ENCODE measurements at places on chromosomes 16 and 17. TPM values are rescaled to one million over a fixed set of nuclear protein-coding genes. Genes with fewer than 3 reads are reported as not detected.

- DNase-seq: no peak
- H3K36me3 ChIP-seq: no peaks in the 10 kb centered on the region
- no peak overlapping the region for H3K27ac ChIP-seq
- no peaks in the 10 kb centered on the region for H3K4me1 ChIP-seq
- H3K27me3 ChIP-seq: no peaks in the 10 kb centered on the region
These were observed 132.5 kb downstream of the AATF start for GRCh38 chr17:37081287-37081686.

DNA sequence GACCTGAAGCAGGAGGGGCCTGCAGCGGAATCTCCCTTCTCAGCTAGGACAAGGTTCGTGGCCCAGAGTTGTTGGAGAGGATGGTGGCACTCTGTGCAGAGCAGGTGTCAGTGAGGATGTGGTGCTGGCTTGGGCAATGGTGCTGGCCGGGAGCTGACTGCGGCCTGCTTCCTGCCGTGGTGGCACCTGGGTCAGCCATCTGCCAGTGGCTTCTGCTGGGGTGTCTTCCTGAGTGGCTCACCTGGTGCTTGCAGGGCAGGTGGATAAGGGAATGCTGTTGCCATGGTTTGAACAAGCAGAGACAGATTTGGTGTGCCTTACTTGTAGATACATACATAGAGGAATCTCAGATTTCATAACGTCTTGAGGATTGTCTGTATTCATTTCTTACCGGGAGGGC, 69.6 kb downstream of the SEC14L1 start:
- no peaks in the 10 kb centered on the region for H3K27me3 ChIP-seq
- H3K36me3 ChIP-seq: peaks cover 26% of the 10 kb centered on the region
- DNase-seq: no peak
- no peaks in the 10 kb centered on the region for H3K4me1 ChIP-seq
- no peak overlapping the region for H3K4me3 ChIP-seq

GRCh38 chr17:77691216-77692085, 267.1 kb upstream of the TNRC6C start:
- no peak overlapping the region for H3K4me3 ChIP-seq
- H3K27me3 ChIP-seq: no peaks in the 10 kb centered on the region
- H3K4me1 ChIP-seq: no peaks in the 10 kb centered on the region
- H3K36me3 ChIP-seq: no peaks in the 10 kb centered on the region
- no peak for DNase-seq
- H3K27ac ChIP-seq: no peak overlapping the region

DNA sequence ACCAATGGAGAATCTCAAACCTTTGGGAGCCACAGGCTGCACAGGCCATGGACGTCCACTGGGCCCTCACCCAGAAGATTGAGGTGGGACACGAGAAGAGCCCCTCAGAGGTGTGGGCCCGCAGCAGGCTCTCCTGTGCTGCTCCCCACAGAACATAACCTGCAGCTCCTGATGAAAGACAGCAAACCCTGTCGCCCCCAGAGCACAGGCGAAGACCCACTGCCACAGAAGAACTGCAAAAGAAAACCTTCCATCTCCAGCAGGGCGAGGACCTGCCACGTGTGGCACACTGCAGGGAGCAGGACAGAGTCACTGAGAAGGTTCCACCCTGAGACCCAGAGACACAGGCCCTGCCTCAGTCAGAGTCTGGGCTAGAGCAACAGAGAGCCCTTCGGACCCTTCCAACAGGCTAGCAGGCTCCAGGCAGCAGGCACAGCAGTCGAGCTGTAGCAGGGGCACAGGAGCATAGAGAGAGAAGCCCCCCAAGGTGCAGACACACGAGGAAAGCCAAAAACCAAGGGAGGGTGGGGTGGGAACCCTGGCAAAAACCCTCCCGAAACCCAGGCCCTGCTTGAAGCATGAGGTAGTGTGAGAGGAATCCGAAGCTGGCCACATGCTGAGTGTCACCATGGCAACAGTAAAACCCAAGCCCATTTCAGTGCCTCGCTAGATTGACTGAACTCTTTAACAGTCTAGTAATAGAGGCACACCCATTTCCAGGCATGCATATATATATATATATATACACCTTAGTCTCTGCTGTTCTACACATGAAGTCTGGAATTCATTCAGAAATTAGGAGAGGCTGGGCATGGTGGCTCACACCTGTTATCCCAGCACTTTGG, 60.0 kb upstream of the CHMP6 start:
- peaks cover 1% of the 10 kb centered on the region for H3K36me3 ChIP-seq
- no peaks in the 10 kb centered on the region for H3K27me3 ChIP-seq
- no peak overlapping the region for H3K27ac ChIP-seq
- no peaks in the 10 kb centered on the region for H3K4me1 ChIP-seq

The YBX2 gene
- 0.59 TPM for total RNA-seq

GRCh38 chr16:15715221-15715620, 65.2 kb downstream of the NDE1 start:
- no peak overlapping the region for H3K27ac ChIP-seq
- no peak for DNase-seq
- H3K27me3 ChIP-seq: no peaks in the 10 kb centered on the region
- no peaks in the 10 kb centered on the region for H3K36me3 ChIP-seq
- H3K4me1 ChIP-seq: no peaks in the 10 kb centered on the region

- no peaks in the 10 kb centered on the region for H3K27me3 ChIP-seq
- H3K4me3 ChIP-seq: no peak overlapping the region
- H3K27ac ChIP-seq: no peak overlapping the region
These were observed 26.1 kb downstream of the GAS7 start for GRCh38 chr17:10172241-10172741.

GRCh38 chr16:9297437-9298113, 206.1 kb downstream of the HAPSTR1 start:
- no peaks in the 10 kb centered on the region for H3K27me3 ChIP-seq
- DNase-seq: no peak
- no peak overlapping the region for H3K27ac ChIP-seq
- no peak overlapping the region for H3K4me3 ChIP-seq
- no peaks in the 10 kb centered on the region for H3K36me3 ChIP-seq
- H3K4me1 ChIP-seq: peaks cover 16% of the 10 kb centered on the region

DNA sequence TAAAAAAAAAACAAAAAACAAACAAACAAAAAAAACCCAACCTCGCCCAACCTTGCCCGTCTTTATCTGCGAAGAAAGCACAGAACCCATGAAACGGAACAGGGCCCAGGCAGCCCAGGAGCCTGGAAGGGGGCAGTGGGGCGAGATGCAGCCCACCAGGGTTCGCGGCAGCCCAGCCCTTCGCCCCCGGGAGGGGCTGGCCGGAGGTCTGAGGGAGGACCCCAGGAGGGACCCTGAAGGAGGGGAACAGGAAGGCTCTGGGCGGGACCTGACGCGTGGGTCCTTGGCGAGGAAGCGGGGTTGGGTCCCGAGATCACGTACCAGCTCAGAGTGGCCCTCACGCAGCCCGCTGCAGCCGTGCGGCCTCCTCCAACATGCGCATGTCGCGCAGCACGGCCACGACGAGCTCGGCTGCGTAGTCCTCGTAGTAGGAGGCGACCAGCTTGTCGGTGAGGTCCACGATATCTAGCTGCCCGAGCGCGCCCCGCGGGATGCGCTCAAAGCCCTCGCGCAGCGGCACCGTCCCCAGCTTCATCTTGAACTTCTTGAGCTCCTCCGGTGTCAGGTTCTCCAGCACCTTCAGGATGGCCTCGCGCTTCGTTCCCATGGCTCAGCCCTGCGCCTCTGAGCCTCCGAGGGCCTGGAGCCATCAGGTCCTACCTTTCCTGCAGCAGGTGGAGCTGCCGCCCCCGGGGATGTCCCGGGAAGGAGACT, at the start of gene PYDC1:
Gene PYDC1, minus strand, starts transcription at position 714 of the 714 bp plus-strand sequence. Its CDS starts 107 bp downstream, at position 607.
- no peak within 1 kb of the TSS for H3K27ac ChIP-seq
- H3K36me3 ChIP-seq: no peaks in the 10 kb centered on the region
- peaks cover 17% of the 10 kb centered on the region for H3K4me1 ChIP-seq
- no peak within 1 kb of the TSS for H3K4me3 ChIP-seq
- peaks cover 7% of the 10 kb centered on the region for H3K27me3 ChIP-seq

DNA sequence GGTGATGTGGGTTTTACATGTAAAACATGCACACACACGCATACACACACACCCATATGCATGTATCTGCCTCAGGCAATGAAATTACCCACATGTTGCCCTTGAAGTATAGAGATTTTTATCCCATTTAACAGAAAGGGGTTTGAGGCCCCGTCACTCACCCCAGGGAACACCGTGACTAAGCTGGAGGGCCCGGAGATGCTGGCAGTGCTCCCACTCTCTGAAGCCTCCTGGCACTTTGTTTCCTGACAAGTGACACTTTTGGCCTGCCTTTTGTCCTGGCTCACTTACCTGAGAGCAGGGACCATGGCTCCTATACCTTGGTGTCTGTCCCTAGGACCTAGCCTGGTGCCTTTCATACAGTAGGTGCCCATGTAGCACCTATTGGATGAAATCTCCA, 50.0 kb upstream of the TNRC6C start:
- H3K4me1 ChIP-seq: no peaks in the 10 kb centered on the region
- H3K27me3 ChIP-seq: no peaks in the 10 kb centered on the region
- no peak overlapping the region for H3K27ac ChIP-seq
- H3K4me3 ChIP-seq: no peak overlapping the region
- H3K36me3 ChIP-seq: no peaks in the 10 kb centered on the region

- DNase-seq: no peak
- no peak overlapping the region for H3K4me3 ChIP-seq
- no peaks in the 10 kb centered on the region for H3K27me3 ChIP-seq
- H3K4me1 ChIP-seq: no peaks in the 10 kb centered on the region
- no peaks in the 10 kb centered on the region for H3K36me3 ChIP-seq
These were observed 172.8 kb upstream of the WSCD1 start for GRCh38 chr17:5897275-5897911.

- H3K4me3 ChIP-seq: no peak overlapping the region
- H3K4me1 ChIP-seq: no peaks in the 10 kb centered on the region
- no peak for DNase-seq
- no peaks in the 10 kb centered on the region for H3K27me3 ChIP-seq
- no peak overlapping the region for H3K27ac ChIP-seq
These were observed 74.4 kb downstream of the PCTP start for GRCh38 chr17:55825213-55825612.

- H3K4me1 ChIP-seq: no peaks in the 10 kb centered on the region
- H3K4me3 ChIP-seq: no peak overlapping the region
- H3K27ac ChIP-seq: peak overlapping the region; percentile 8
These were observed 669 bp upstream of the DCTPP1 start for GRCh38 chr16:30430428-30430970.

DNA sequence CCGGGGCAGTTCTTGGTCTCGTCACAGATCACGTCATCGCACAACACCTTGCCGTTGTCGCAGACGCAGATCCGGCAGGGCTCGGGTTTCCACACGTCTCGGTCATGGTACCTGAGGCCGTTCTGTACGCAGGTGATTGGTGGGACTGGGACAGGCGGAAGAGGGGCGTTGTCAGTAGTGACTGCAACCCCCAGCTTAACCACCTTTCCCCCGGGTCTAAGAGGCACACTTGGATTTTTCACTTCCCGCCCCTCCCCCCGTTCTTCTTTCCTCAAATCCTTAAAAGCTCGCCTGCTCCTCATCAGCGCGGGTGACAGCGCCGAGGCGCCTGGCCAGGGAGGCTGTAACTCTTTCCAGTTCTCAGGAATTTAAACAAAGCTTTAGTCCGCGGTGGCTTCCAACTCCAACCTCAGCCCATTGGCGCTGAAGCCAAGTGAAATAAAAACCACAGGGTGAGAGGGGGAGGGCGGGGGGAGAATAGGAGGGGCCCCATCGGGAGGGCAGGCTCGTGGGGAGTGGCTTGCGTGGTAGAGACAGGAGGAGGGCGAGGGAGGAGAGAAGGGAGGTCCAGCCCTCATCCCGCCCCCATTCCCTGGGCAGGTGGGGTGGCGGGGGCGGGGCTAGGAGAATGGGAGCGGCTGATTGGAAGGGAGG, 1.5 kb downstream of the COL1A1 start:
- peak; percentile 83 for DNase-seq
- peaks cover 6% of the 10 kb centered on the region for H3K27me3 ChIP-seq
- H3K4me3 ChIP-seq: peak overlapping the region; percentile 13
- peak overlapping the region; percentile 79 for H3K27ac ChIP-seq
- H3K36me3 ChIP-seq: no peaks in the 10 kb centered on the region

DNA sequence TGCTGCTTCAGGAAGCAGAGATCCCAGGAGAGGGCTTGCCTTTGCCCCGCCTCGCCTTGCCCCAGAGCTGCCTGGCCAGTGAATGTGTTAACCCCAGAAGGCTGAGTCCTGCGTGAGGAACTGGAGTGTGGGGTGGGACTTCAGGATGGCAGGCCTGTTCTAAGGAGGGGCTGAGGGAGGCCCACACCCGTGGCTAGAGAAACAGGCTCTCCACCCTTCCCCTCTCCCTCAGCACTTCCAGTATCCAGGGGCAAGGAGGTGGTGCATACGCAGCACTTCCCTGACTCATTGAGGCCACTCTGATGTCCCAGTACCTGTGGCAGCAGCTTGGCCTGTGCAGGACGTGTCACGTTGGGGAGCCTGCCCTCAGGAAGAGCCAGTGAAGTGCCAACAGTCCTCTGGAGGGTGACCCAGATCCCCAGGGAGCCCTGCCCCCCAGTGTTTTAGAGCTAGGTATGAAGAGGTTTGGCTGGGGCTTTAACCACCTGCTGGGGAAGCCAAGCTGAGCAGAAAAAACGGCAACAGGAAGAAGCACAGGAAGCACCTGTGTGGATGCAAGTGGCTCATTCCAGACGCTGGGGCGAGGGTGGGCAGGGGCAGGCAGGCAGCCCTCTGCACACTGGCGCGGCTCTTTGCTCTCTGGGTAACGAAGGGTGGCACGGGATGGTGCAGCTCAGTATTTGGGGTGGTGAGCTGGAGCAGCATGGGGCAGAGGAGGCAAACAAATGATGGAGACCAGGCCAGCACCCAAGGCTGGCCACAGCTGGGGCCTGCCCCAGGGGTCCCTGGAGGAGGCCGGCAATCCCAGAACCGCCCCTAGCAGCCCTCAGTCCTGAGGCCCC, 14.7 kb upstream of the CTCF start:
- peaks cover 6% of the 10 kb centered on the region for H3K36me3 ChIP-seq
- H3K4me1 ChIP-seq: peaks cover 22% of the 10 kb centered on the region
- no peaks in the 10 kb centered on the region for H3K27me3 ChIP-seq

- no peak overlapping the region for H3K27ac ChIP-seq
- no peaks in the 10 kb centered on the region for H3K4me1 ChIP-seq
- H3K4me3 ChIP-seq: no peak overlapping the region
- no peaks in the 10 kb centered on the region for H3K27me3 ChIP-seq
- peak; percentile 17 for DNase-seq
These were observed 341.7 kb downstream of the C16orf95 start for GRCh38 chr16:86975445-86975844.

DNA sequence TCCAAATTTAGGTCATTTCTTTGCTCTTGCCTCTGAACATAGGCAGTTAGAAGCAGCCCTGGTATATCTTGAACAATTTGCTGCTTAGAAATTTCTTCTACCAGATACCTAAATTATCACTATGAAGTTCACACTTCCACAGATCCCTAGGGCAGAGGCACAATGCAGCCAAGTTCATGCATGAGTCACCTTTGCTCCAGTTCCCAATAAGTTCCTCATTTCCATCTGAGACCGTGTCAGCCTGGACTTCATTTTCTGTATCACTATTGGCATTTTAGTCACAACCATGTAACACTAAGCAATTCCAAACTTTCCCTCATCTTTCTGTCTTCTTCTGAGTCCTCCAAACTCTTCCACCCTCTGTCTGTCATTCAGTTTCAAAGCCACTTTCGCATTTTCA, 45.0 kb downstream of the KCNJ16 start:
- H3K27ac ChIP-seq: no peak overlapping the region
- DNase-seq: no peak
- no peaks in the 10 kb centered on the region for H3K27me3 ChIP-seq
- no peaks in the 10 kb centered on the region for H3K36me3 ChIP-seq
- no peaks in the 10 kb centered on the region for H3K4me1 ChIP-seq

Measured in pancreas (tissue), 10 donors.